ENCODE measurements at places on chromosomes 3 and 15.
A peak's percentile ranks its signal among the peaks of the same experiment; 100 is the strongest.

GRCh38 chr3:64398006-64398405, 172.7 kb upstream of the PRICKLE2 start:
- no peak for DNase-seq

- no peak for DNase-seq
Measured at GRCh38 chr3:119291062-119291700, 3.0 kb upstream of the ARHGAP31 start.

- DNase-seq = peak; percentile 34
Measured at GRCh38 chr15:36263666-36264065, 315.8 kb upstream of the CDIN1 start.

DNA sequence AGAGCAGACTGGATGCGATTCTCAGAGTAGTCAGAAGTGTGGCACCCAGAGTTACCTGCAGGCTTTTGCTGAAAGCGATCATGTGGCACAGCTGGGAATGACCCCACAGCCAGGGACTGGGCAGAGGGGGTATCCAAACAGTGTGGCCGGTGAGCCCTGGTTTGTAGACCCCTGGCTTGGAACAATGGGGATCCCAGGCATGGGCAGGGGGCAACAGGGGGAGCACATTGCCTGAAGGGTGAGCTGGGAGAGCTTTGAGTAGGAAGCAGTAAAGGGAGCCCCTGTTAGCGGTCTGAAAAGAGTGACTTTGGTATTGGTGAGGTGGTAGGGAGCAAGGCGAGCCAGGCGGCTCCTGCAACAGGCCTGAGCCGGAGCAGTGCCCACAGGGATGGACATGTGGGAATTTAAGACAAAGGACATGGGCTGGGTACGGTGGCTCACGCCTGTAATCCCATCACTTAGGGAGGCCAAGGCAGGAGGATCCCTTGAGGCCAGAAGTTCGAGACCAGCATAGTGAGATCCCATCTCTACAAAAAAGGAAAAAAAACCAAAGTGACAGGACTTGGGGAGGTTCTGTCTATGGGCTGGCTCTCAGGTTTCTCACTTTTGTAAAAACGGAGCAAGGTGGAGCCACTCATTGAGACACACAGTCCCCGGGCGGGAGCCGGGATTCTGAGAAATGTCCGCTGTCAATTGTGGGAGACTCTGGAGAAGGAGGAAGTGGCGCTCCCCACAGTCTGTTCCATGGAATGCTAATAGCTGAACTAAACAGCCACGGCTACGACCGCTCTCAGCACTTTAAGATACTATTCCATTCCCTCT, 223.8 kb upstream of the LYSMD4 start:
- DNase-seq = no peak

DNA sequence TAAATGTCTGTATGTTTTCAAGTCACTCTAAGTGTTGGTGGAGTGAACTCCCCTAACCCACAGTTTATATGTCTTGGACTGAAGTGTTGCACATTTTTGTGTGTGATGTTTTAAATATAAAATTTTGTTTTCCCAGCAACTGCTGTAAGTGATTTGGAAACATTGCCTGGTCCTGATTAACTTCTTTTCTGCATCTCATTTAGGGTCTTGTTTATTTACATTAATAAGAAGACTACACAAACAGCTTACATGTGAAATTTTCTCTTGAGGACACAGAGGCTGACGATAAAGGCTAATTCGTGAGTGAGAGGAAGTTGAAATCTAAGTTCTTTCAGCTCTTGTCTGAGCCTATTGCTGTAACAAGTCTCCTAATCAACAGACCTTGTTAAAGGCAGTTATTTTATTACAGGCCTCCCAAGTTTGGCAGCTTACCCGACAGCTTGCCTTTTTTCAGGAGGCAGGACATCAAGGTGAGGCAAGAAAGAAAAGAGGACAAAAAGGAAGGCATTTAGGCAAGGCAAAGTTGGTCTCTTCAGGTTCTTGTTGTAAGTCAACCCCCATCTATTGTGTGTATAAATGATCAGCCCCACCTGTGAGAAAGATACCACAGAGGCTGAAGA, 177.7 kb upstream of the NR2E3 start:
- no peak for DNase-seq

DNA sequence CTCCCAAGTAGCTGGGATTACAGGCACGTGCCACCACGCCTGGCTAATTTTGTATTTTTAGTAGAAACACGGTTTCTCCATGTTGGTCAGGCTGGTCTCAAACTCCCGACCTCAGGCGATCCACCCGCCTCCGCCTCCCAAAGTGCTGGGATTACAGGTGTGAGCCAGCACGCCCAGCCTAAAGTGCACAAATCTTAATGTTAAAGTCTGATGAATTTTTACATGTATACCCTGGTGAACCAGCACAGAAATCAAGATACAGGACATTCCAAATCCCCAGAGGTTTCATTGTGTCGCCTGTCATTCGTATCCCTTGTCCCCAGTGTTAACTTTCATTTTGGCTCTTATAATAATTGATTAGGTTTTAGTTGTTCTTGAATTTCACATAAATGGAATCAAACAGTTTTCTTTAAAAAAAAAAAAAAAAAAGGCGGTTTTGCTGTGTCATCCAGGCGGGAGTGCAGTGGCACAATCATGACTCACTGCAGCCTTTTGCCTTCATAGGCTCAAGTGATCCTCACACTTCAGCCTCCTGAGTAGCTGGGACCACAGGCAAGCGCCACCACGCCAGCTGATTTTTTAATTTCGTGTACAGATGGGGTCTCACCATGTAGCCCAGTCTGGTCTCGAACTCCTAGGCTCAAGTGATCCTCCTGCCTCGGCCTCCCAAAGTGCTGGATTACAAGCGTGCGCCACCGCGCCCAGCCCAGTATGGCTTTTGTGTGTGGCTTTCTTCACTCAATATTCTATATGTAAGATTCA, 1.5 kb upstream of the TM4SF19 start:
- DNase-seq = no peak

DNA sequence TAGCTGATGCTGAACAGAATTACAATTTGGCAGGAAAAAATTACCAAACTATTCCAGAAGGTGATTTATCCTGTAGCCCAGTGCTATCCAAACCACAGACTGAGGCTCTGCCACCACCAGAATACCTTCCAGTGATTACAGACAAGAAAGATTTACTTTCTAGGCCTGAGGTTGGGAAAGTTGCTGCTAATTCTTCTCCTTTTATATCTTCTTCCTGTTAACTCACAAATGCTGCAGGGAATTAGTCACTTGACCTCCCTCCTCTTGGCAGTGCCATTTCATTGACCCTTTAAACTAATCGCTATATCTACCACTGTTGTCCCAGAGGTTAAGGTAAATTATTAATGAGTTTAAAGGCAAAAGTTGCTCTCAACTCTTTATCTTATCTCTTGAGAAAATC, 118.4 kb downstream of the CTNNB1 start:
- no peak for DNase-seq

DNA sequence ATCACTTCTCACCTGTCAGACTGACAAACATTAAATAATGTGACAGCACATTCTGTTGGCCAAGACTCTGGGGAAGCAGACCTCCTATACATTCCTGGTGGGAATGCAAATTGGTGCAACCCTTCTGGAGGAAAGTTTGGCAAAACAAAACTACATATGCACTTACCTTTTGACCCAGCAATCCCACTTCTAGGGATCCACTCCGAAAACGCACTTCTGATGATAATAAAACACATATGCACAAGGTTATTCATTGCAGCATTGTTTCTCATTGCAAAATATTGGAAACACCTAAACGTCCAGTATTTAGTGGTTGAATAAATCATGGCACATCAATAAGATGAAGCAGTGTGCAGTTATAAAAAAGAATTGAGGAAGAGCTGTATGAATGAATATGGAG, 145.5 kb upstream of the ABHD17C start:
- DNase-seq = no peak

DNA sequence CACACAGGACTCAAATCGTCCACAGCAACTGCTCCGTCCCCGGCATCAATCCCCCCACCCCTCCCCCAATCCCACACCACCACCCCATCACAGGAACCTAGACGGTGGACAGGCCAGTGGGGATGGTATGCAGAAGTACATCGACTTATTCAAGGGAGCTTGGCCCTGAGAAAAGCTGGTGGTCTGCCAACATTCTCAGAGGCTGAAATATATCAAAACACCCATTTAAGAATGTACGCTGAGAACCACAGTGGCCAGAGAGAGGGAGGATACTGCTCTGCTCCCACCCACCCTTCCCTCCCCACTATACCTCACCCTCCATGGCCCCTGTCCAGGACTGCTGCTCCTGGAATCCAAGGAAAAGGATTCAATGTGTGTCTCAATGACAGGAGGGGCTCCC, 12.4 kb upstream of the USP3 start:
- DNase-seq = no peak

DNA sequence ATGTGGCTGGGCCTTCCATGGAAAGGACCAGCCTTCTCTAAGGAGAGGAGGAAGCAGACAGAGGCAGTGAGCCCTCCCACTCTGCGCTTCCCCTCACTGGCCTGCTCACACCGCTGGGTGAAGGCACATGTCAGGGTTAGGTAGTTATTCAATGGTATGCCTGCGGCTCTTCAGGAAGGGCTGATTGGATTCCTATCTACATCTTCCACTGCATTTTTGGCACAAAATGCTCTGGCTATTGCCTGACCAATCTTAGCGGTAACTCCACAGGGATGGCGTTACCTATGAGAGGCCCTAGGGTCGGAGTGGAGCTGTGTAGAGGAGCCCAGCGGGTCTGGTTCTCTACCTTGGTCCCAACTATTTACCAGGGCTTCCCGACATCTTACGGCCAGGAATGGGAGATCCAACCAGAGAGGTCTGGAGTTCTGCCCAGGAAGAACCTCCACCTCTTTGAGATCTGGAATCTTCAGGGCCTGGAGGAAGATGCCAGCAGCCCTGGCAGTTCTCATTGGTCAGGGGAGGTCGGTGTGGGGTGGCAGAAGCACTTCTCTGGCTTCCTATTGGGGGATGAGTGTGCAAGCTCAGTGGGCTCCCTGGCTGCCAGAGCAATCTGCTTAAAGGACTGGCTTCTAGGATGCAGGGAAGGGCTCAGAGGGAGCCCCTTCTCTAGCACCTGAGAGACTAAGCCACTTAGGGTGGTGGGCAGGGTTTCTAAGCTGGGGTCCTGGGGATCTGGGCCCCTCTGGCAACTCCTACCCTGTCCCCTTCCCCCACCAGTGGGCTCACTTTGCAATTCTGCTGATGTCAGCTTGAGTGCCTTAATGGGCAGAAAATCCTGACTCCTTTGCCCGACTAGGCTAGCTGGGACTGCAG, 24.3 kb downstream of the SNX33 start:
- DNase-seq = no peak

GRCh38 chr3:81925385-81925784, 163.9 kb upstream of the GBE1 start:
- no peak for DNase-seq

GRCh38 chr15:87326269-87326668, 930.3 kb downstream of the NTRK3 start:
- DNase-seq = no peak

DNA sequence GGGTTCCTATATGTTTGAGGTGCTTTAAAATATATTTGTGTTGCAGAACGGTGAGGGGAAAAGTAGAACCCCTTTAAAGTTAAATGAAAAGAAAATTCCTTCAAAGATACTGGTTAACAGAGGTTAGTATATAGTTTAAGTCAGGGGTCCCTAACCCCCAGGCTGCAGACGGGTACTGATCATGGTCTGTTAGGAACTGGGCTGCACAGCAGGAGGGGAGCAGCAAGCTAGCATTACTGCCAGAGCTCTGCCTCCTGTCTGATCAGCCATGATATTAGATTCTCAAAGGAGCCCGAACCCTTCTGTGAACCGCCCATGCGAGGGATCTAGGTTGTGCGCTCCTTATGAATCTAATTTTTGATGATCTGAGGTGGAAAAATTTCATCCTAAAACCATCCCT, 37.5 kb upstream of the RFX7 start:
- DNase-seq = no peak

- DNase-seq = no peak
Measured at GRCh38 chr3:188788621-188789081, 383.1 kb upstream of the TPRG1 start.

GRCh38 chr15:32669896-32670611, 28.5 kb downstream of the SCG5 start:
- DNase-seq = no peak

- DNase-seq = no peak
Measured at GRCh38 chr3:72334681-72335457, 513.4 kb downstream of the SHQ1 start.

DNA sequence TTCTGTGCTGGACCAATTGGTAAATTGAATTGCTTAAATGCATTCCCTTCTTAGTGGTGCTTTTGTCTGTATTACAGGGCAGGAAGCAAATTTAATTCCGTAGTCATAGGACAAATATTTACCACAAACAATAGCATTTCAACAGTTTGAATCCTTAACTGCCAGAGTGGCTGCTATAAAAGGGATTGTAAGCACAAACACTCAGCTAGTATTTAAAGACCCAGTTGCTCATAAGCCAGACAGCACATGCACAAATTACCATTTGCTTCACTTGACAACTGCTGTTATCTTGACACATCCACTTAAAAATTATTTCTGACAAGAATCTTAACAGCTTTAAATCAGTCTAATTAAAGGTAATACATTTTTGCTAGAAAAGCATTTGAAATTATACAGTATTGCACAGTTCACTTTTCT, 490.2 kb upstream of the ADAMTS9 start:
- no peak for DNase-seq

DNA sequence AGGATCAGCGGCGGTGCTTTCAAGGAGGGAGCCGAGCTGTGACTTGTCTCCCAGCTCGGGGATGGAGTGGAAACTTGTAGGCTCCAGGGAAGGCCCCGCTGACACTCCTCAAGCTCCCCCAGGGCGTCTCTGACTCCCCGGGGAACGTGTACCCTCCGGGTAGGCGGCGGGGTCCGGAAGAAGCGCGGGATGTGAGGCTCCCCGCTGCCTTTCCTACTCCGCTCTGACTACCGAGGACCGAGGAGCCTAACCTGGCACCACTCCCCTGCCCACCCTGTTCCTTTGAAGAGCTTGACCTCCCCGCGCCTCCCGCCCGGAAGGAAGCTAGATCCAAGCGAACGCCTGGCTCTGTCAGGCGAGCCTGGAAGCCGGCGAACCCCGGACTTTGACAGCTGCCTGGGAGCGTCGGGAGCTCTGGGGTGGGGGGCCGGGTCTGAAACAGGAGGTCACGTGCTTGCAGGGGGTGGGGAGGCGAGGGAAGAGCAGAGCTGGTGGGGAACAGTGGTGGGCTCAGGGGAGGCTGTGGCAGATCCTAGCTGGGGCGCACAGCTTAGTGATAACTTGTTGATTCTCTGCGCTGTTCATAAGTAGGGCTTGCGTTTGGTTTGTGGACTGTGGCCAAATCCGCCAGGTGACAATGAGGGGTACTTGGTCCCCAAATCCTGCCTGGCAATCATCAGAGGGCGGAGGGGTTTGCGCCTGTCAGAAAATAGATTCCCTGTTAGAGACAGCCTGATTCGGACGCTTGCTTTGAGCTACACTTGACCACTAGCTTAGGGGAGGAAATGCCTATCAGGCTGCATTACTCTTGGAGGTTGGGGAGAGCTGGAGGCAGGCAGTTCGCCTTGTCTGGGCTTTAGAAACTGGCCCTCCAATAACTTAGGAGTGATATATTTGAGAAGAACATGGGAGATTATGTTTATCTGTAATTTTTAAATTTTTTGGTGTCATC, 1.2 kb downstream of the CLSTN2 start:
- DNase-seq = no peak

DNA sequence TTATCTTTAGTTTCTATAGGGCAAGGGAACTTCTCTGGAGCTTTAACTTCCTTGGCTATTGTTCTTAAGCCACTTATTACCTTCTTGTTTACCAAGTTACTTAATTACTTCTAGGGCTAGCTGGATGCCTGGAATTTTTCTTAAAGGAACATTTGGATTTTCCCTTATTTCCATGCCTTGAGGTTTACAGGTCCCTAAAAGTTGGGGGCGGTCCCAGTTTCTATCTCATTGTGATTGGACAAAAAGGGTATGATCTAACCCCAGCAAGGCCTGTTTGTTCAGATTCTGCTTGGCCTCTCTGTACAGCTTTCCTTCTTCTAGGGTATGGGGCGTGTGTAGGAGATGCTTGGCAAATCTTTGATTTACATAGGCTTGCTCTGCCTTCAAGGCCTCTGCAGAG, 17.4 kb downstream of the PDHB start:
- DNase-seq = no peak
